Heart left ventricle (tissue), 16 donors: ENCODE measurements at places on chromosomes 6 and 20. TPM values are rescaled to one million over a fixed set of nuclear protein-coding genes. Genes with fewer than 3 reads are reported as not detected.

Gene B3GALT4
- 7.4 TPM for polyA plus RNA-seq

GRCh38 chr6:45836984-45837383 lies 178.7 kb downstream of the CLIC5 start:
- no peak for DNase-seq

- no peak for DNase-seq
Observed at GRCh38 chr6:168565112-168565511, 124.1 kb downstream of the SMOC2 start.

- DNase-seq = no peak
Observed at GRCh38 chr6:41262401-41262800, 24.1 kb downstream of the TREM1 start.
